ENCODE measurements at places on chromosomes 5 and 9.
A peak's percentile ranks its signal among the peaks of the same experiment; 100 is the strongest.

DNA sequence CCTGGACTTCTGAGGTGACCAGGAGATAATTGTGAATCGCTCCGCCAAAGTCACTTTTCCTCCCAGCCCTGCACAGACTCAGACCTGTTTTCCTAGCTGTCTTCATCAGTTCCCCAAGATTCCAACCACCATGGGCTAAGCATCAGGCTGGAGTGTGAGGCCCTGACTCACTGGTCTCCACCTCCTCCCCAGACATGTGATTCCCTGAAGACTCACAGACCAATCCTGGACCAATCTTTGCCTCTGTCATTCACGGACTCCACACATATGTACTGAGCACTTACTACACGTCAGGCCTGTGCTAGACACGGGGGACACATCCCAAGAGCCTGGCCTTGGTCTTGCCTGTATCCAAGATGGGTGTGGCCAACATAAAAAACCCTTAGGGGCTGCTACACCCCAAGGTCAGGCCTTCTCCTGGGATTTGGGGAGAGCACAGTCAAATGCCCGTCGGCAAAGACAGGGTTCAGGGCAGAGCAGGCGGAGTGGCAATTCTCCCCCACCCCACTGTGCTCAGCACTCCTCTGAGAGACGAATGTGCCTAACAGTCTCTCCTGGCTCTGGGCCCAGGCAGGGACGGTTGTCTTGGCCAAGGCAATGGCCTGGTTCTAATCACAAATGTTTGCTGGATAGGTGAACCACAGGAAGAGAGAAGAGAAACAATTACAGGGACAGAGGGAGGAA is 11.9 kb downstream of the EEIG1 start:
- DNase-seq = peak; percentile 80

- DNase-seq = peak; percentile 92
These were observed 54.0 kb upstream of the LARP1 start for GRCh38 chr5:154701181-154701580.

- no peak for DNase-seq
These were observed 25.3 kb upstream of the ENHO start for GRCh38 chr9:34547960-34548611.

DNA sequence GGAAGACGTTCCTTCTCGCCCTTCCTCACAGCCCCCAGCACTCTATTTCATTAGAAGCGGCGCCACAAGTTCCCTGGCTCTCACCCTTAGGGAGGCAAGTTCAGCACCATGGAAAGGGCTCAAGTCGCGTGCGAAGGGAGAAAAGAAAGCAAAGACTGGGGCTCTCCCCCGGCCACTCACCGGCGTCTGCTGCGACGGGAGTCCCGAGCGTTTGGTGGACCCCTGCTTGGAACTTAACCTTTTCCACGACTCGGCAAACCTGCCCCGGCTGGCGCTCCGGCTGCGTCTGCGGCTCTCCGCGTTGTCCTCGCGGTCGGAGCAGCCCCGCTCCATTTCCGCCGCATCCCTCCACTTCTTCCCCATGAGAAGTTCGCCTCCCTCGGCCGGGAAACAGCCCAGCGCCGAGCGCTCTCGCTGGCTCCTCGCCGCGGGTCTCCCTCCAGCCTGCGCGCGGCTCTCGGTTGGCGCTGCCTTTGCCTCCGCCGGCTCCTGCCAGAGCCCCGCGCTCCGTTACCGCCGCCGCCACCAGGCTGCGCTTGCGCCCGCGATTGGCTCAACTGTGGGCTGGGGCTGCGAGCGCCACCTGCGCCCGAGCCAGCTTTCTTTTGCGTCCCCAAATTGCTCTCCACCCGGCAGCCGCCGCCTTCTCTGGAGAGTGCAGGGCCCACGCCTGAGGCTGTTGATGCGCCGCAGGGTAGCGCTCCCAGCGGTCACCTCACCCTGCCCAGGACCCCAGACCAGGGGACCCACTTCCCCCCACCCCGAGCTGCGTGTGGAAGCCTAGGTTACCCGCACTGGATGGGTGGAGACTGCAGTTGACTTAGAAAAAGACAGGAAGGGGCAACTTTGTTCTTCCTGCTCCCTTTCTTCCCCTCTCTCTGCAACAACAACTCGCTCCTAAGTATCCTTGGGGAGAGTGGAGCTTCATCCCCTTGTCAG is 321.6 kb downstream of the CEMIP2 start:
- DNase-seq = no peak

DNA sequence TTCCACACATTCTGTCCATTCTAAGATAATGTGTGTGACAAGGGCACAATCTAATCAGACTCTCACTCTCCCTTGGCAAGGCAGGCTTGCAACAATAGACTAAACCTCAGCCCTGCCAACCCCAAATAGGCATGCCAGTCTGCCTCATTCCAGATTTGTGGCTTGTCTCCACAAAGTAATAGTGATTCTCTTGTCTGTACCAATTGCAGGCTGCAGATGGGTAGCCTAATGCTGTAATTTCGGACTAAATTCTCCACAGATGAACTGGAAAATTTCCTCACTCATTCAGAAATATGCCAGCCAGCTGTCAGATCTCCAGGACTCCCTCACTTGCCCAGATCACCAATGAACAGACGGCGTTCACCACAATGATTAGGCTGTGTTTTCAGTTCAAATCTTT is 413.6 kb downstream of the ELAVL2 start:
- DNase-seq = no peak

DNA sequence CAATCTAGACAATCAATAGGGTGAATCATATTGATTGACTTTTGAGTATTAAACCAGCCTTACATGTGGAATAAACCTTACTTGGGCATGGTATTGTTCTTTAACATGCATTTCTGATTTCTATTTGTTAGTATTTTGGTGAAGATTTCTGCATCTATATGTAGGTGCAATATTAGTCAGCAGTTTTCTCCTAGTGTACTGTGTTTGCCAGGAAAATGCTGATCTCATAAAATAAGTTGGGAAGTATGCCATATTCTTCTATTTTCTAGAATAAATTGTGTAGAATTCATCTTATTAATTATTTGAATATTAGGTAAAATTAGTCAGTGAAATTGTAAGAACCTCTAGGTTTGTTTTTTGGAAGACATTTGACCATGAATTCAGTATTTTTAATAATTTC is 38.4 kb downstream of the ANXA2R start:
- no peak for DNase-seq

GRCh38 chr9:103261951-103262350 is 266.8 kb downstream of the CYLC2 start:
- no peak for DNase-seq

- no peak for DNase-seq
These were observed 1.1 kb downstream of the WDR5 start for GRCh38 chr9:134136996-134137299.

- no peak for DNase-seq
These were observed 8.1 kb downstream of the FSD1L start for GRCh38 chr9:105455836-105456475.

DNA sequence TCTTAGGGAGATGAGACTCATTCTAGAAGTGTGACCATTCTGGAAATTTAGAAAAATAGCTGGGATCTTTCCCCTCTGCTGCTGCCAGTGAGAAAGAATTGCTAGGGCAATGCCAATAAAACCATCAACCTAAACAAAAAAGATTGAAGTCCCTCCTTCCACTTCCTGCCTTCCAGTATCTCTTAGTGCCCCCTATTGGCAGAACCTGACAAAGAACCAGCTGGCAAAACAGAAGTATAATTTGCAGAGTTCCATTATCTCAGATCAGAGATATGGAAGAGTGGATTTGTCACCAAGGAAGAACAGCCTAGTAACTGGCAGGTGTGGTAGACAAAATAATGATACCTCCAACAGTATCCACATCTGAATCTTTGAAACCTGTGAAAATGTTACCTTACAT is 13.8 kb upstream of the PLCXD3 start:
- no peak for DNase-seq

GRCh38 chr5:72187388-72188075 is 80.3 kb downstream of the MAP1B start:
- no peak for DNase-seq

- DNase-seq = no peak
These were observed 1.6 kb upstream of the PHYKPL start for GRCh38 chr5:178234121-178234749.

DNA sequence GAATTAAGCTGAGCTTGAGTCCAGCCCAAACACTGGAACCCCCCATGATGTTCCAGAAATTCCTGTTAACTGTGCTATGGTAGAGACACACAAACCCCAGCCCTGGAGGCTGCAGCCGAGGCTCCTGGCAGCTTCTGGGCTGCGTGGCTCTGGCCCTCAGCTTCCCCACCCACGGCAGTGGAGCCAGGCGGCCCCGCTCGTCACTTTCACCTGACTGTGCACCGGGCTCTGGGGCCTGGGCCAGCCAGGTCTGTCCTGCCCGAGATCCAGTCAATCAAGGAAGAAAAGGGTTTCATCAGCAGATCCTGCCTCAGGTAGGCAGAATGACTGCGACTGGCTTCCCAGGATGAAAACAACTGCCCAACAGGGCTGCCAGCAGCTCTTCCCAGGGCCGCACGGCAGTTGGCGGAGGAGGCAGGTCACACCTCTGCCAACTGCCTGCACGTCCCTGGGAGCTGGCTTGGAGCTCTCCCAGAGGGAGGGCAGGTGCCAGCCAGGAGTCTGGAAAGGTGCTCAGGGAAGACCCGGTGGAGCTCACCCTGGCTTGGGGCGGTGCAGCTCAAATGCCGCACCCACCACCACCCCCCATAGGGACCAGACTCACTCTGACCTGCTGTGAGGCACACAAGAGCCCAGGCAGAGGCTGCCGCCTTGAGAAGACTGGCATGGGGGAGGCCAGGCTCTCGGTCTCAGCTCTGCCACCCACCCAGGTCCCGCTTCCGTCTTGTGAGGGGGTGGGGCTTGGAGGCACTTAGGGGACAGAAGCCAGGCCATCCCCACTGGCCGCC is 20.7 kb downstream of the BRD3 start:
- no peak for DNase-seq

- DNase-seq = peak; percentile 59
These were observed 170.3 kb upstream of the PUM3 start for GRCh38 chr9:3014178-3014577.

DNA sequence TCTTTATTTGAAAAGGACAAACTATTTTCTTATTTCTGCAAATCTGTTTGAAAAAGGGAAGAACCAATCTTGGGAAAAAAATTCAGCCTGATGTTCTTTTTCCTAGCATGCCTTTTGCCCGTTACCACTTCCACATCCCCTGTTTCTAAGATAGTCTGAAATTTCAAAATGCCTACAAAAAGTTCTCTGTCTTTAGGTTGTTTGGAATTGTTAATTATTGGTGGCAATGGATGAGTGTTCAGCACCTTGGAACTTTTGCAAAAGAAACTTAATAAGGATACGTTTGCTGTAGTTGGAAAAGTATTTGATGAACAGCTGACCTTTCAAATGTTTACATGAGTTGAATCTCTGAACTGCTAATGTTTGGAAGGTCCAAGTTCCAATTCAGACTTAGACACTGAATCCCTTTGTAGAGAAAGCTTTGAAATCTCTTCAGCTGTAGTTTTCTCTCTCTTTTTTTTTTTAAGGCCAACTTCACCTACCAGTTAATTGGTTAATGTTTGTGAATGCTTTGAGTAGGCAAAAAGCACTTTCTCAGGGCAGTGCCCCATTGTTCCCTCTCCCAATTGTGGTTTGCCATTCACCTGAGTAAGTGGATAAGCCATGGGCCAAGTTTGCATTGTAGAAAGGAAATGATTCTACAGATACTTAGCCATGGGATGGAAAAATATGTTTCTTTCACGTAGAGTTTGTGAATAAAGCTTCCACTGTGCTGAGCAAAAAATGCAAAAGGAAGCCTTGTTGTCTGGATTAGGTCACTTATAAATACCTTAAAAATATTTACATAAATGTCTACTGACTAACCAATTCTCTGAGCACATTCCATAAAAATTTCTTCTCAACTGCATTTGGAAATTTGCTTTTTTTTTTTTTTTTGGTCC is 156.4 kb upstream of the ELL2 start:
- no peak for DNase-seq

GRCh38 chr9:105877721-105878120 is 183.4 kb downstream of the TMEM38B start:
- DNase-seq = peak; percentile 86

GRCh38 chr9:129983891-129984290 is 59.1 kb downstream of the FNBP1 start:
- DNase-seq = no peak

DNA sequence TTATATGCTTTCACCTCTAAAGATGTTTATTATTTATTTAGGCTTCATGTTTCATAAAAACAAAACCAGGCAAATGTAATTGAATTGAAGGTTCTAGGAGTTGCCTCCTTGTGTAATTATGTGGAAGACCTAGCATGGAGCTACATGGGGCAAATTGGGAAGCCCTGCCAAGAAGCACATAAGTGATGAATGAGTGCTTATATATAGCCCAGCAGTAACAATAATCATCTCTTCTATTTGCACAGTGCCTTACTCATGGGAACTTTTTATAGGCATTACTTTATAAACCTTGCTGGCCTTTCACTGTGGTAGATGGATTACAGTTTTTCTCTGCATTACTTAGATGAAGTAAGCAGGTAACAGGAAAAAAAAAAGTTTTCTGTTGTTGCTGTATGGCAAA is 40.0 kb upstream of the GRAMD2B start:
- DNase-seq = no peak

- no peak for DNase-seq
These were observed 603.7 kb downstream of the BNC2 start for GRCh38 chr9:16266648-16267276.

DNA sequence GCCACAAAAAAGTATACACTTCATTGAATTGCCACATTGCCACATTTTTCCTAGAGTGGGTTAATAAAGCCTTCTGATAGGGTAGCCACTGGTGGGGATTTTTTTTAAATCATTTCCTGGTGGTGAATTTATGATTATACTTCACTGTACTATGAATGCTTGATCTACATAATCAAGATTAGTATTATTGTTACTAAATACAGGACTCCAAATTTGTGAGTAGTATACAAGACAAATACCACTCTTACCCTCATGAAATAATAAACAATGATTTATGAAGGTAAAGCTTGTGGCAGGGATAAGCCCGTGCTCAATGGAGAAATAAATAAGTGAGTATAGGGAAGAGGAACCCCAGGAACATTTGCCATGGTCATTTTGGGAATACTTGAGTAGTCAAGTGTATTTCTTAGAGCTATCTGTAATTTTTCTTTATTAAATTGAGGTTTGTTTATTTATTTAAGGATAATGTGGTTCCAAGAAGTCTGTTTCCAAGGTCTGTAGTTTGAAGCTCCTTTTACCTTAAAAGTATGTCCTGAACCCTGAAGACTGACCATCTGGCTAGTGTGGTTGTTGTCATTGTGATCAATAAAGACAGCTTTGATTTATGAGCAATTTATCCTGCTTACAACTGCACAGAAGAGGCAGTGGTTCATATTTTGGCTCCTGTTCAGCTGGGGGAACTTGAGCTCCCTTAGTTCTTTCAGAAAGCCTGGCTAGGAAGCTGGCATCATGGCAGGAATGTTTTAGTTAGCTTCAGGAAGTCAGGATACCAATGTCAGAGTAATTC is 118.6 kb downstream of the ZSWIM6 start:
- peak; percentile 72 for DNase-seq

- no peak for DNase-seq
These were observed 236.2 kb upstream of the NFIL3 start for GRCh38 chr9:91659529-91660495.

DNA sequence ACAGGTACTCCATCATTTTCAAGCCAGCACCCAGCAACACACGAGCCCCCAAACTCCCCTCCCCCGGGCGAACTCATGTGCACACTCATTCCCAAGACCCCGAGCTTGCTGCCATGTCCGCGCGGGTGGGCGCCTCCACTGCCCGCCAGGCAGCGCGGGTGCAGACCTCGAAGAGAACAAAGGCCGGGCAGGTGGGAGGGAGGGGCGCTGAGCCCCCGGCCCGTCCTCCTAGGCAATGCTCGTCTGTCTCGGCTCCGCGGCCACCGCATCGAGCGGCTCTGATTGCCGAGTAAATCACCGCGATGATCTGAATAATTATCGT is 47.1 kb upstream of the PSD2 start:
- no peak for DNase-seq

GRCh38 chr9:134028076-134028475 is 2.8 kb downstream of the BRD3OS start:
- no peak for DNase-seq

- no peak for DNase-seq
These were observed 159.2 kb upstream of the PLPPR1 start for GRCh38 chr9:100869326-100869725.
